DMS53 (cell line): ENCODE measurements at places on chromosomes 1 and 21.

- DNase-seq = no peak
These were observed 258.1 kb downstream of the SDCCAG8 start for GRCh38 chr1:243513726-243514491.

- DNase-seq = peak; percentile 82
These were observed 26.8 kb downstream of the PTTG1IP start for GRCh38 chr21:44846485-44847260.

GRCh38 chr1:87146538-87146937, 182.1 kb upstream of the LMO4 start:
- no peak for DNase-seq

DNA sequence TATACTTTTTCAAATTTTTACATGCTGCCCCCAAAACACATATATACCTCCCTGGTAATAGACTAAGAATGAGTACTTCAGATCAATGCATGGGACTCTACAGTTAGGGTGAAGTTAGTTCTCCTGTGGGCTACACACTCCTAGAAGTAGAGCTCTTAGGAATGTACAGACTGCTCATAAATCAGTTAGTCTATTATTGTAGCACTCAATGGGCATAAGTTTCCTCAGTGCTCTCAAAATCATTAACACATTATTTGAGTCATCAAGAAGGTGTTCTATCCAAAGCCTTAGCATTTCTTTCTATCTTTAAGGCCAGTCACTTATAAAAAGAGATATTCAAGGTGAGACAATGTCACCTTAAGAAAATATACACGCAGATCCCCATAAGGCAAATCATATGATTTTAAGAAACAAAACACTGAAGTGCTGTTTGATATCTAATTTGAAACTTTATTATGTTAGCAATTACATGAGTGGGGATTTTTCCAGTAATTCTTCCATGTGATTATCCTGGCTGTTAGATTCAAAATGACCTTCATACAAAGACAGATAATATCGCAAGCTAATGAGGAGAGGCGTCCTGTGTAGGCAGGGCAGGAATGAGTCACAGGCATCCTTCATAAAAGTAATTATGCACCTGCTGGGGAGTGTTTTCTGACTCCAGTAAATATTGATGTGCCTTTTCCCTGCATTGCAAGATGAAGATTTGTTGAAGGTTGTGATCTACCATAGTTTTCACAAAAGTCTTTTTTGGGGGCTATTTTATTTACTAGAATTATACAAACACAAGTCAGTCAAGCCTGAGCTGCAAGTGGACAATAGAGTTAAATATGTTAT, 167.2 kb upstream of the ATP1B1 start:
- peak; percentile 78 for DNase-seq

DNA sequence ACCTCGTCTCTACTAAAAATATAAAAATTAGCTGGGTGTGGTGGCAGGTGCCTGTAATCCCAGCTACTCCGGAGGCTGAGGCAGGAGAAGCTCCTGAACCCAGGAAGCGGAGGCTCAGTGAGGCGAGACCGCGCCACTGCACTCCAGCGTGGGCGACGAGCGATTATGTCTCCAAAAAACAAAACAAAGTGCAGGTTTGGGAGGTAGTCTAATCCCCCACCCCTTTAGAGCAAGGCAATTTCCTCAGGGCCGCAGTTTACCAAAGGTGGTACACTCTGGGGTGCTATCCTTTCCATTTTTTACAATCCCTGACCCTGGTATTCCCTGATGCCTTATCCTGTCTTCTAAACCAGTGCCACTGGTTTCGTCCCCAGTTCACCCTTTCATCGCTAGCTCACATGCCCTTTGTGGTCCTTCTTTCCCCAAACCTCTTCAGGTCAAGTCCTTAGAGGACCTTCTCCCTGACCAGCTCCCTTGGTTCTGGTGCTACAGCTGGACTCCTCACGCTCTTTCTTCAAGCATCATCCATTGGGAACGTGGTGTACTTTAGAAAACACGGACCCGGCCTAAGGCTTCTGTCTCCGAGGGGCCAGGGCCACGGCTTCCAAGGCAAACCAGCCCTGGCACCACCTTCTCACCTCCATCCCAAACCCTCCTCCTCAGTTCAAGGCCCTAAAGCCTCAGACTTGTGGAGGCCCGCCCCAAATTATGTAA, 873 bp downstream of the IFT25 start:
- peak; percentile 68 for DNase-seq

GRCh38 chr1:91440847-91441246, 36.2 kb upstream of the HFM1 start:
- peak; percentile 64 for DNase-seq

DNA sequence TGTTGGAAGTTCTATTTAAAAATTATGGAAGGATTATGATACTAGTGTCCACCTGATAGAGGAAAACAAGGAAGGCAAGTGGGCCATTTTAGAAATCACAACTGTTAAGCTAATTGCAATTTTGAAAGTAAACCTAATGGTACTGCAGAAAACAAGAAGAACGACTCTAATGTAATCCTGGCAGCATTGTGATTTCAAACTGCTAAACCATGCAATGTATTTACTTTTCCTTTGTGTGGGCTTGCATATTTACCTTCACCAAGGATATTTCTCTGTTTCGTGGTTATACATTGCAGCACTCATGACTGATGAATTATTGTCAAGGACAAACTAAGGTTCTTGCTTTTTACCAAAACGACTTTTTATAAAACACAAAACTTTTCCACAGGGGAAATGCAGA, 88.1 kb downstream of the TM2D1 start:
- no peak for DNase-seq

- DNase-seq = no peak
These were observed 59.6 kb downstream of the FOXO6 start for GRCh38 chr1:41420860-41421259.

DNA sequence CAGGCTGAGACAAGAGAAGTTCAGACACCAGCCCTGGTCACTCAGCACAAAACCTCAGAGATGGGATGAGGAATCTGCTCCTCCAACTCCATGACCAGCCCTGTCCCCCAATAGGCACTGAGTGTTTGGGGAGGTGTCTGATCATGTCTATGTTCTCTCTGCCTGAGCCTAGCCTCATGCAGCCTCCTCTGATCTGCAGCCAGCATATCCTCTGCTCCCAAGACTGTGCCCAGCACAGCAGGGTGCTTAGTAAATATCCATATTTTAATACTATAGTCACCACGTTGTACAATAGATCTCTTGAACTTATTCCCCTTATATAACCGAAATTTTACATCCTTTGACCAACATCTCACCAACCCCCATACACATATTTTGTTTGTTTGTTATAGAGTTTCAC, 202.9 kb downstream of the MATN1 start:
- DNase-seq = no peak
